ENCODE measurements at places on chromosomes 12 and 14. TPM values are rescaled to one million over a fixed set of nuclear protein-coding genes. Genes with fewer than 3 reads are reported as not detected.

SFSWAP gene
- total RNA-seq: 25.8 TPM

OXA1L gene
- 45.7 TPM for total RNA-seq

DPF3 gene
- total RNA-seq: 10.4 TPM

CLEC2A gene
- not detected for total RNA-seq

RIMBP2 gene
- not detected for total RNA-seq

PRB2 gene
- total RNA-seq: not detected

LBHD2 gene
- total RNA-seq: not detected

NYNRIN gene
- 11.6 TPM for total RNA-seq

RERG gene
- total RNA-seq: 0.64 TPM

CLEC1A gene
- total RNA-seq: not detected

BCL7A gene
- total RNA-seq: 3.9 TPM

TEX22 gene
- 0.32 TPM for total RNA-seq

SLC22A17 gene
- 14.8 TPM for total RNA-seq

MUCL1 gene
- total RNA-seq: not detected

Data from fibroblast of villous mesenchyme (primary cell).